Stimulated activated CD4-positive, alpha-beta T cell treated with anti-CD3 and anti-CD28 coated beads, TNF-alpha, amount 100 ng/mL, for 4 hours (primary cell): ENCODE measurements at places on chromosomes 2 and 18.

DNA sequence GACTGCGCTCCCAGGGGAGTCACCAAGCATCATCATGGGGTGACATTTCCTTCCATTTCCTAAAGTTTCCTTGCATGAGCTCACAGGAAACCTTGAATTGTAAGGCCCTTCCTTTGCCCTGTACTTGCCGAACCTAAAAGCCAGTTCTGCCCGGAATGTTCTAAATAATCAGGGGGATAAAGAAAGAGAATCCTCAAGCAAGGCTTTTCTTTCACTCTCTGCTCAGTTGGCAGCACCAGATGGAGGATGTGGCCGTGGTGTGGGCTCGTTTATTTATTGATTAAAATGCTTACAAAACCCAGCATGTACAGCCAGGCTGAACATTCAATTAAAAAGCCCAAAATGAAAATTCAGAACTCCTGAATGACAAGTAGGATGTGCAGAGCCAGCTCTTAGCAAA, 170.5 kb downstream of the SH3RF3 start:
- no peak for DNase-seq

- no peak for DNase-seq
These were observed 119.0 kb downstream of the GULP1 start for GRCh38 chr2:188410504-188411235.

DNA sequence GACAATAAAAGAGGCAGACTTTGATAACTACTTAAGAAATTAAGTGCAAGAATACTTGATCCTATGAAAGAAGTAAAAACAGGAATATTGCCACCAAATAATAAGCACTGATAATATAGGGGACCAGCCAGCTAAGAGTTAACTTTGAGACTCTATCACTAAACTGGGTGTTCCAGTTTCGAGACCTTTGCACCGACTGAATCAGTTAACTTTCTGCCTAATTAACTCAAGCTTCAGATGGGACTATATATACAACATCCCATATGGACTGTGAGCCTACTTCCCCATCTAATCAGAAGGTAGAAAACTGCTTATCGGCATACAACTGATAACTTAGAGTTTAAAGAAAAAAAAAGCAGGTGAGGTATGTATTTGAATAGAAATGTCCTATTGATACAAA, 25.8 kb upstream of the SLC9A2 start:
- DNase-seq = no peak

DNA sequence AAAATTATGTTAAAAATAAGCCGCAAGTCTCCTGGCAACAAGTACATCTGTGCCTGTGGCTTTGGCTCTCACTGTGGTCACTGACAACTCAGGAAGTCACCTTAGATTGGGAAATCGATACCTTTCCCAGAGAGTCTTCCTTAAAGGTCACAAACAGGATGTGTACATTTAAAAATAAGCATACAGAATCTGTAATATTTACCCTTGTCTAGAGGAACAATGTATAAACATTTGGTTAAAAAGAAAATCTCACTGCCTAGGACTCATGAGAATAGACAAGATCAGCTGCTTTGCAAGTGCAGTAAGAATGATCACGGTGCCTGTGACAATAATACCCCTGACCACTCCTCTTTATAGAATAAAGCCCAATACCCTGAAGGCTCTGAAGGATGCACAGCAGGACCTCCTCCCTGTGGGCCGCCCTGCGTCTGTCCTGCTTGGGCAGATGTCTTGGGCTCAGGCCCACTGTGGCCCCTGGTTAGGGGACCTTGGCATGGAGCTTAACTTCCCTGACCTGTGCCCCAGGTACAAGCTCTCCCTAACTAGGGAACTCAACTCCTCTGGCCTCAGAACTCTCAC, 98.0 kb upstream of the MGAT4A start:
- DNase-seq = no peak

DNA sequence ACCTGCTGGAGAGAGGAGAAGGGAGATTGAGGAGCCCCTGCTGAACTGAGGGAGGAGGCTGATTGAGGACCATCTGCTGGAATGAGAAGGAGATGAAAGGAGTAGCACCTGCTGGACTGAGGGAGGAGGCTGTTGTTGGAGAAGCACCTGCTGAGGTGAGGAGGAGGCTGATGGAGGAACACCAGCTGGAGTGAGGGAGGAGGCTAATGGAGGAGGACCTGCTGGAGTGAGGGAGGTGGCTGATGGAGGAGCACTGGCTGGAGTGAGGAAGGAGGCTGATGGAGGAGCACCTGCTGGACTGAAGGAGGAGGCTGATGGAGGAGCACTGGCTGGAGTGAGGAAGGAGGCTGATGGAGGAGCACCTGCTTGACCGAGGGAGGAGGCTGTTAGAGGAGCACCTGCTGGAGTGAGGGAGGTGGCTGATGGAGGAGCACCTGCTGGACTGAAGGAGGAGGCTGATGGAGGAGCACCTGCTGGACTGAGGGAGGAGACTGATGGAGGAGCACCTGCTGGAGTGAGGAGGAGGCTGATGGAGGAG, 409.2 kb upstream of the MYT1L start:
- no peak for DNase-seq

GRCh38 chr2:59181347-59181746, 940.2 kb upstream of the FANCL start:
- no peak for DNase-seq

GRCh38 chr2:66862885-66863650, 428.1 kb downstream of the MEIS1 start:
- DNase-seq = no peak

DNA sequence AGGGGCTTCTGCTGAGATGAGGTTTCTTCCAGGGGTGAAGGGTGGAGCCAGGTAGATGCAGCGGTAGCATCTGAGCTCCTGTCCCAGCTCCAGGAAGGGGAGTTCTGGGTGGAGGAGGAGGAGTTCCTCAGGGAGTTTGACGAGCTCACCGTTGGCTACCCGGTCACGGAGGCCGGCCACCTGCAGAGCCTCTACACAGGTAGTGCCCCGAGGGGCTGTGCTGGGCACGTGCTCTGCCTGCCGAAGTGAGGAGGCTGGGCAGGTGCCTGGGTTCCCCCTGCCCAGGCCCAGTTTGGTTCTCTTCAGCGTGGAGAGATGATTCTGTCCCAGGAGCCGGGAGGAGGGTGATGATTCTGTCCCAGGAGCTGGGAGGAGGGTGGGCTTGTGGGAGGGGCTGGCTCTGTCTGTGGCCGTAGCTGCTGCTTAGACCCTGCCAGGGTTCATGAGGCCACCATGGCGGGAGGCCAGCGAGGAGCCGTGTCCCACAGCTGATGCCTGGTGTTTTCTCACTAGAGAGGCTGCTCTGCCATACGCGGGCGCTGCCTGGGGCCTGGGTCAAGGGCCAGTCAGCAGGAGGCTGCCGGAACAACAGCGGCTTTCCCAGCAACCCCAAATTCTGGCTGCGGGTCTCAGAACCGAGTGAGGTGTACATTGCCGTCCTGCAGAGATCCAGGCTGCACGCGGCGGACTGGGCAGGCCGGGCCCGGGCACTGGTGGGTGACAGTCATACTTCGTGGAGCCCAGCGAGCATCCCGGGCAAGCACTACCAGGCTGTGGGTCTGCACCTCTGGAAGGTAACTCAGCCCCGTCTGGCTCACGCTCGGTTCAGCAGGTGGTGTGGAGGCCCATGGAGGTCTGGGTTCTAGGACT, 8.2 kb downstream of the CAPN10 start:
- DNase-seq = no peak

DNA sequence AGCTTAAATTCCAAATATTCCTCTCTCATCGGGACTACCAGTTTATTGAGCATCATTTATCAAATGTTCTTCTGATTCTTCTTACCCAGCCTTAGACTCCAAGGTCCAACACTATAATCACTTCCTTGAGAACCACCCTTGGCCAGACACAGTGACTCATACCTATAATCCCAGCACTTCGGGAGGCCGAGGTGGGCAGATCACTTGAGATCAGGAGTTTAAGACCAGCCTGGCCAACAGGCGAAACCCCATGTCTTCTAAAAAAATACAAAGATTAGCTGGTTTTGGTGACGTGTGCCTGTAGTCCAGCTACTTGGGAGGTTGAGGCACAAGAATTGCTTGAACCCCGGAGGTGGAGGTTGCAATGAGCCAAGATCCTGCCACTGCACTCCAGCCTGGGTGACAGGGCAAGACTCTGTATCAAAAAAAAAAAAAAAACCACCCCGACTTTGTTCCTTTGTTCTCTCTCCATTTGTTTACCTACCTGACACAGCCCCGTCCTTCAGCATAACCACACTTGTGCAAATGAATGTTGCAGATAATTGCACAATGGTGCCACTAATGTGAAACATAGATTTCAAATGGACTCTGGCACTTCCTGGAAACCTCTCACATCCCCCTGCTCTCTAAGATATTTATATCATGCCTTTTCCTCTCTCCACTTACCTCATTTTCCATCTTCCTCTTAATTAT, 38.9 kb upstream of the LPIN2 start:
- no peak for DNase-seq

DNA sequence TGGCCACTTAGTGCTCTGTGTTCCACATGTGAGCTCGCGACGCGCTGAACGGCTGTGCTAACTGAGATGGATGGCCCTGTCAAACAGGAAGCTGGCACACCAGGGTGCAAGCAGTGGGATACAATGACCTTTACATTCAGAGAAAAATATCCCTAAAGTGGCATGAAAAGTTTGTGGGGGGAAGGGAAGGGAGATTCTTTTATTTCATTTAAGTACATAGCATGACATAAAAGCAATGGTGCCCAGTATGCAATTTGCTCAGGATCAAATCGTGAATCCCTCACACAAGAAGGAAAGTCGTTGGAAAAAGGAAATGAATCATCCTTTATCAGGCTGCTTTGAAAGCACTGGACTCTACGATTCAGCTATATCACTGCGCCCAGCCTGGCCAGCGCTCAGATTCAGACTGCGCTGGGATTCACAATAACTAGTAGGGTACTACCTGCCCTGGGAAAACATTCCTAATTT, 26.0 kb downstream of the SATB2 start:
- no peak for DNase-seq
